ENCODE measurements at places on chromosomes 16 and 17.

DNA sequence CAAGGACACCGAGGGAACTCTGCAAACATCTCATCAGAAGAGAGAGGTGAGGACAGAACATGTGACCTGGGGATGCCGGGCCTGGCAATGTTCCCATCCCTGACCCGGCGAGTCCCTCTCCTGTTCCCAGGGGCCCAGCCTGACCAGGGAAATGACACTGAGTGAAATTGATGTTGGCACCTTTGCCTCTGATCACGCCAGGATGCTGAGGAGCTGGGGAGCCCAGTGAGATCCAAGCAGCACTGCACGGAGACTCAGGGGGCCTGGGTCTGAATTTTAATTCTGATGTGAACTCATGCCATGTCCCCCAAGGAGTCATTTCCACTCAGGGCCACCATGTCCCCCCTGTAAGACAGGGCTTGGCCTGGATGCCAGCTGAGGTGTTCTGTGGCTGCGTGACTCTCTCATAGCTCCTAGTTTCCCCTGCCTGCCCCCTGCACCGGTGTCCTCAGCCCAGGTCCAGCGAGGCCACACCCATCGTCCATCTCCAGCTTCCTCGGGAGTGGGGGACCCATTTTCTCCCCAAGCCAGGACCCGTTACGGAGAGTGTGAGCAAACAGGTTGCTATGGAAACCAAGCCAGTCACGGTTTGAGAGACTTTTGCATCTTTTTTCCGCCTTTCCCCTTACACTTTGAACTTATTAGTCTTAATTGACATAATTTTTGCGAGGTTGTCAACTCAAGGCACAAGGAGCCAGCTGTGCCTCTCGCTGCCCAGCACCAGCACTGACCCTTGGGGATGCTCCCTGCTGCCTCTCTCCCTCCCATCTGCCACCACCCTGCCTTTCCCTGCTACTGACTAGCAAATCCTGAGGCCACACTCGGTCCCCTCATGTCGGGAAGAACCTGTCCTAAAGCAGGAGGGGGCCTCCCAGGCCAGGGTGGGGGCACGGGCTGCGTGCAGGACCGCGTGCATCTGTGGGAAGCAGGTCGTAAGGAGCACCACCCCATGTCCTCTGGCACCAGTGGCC, 150.0 kb downstream of the SDK2 start:
- DNase-seq, result no peak

DNA sequence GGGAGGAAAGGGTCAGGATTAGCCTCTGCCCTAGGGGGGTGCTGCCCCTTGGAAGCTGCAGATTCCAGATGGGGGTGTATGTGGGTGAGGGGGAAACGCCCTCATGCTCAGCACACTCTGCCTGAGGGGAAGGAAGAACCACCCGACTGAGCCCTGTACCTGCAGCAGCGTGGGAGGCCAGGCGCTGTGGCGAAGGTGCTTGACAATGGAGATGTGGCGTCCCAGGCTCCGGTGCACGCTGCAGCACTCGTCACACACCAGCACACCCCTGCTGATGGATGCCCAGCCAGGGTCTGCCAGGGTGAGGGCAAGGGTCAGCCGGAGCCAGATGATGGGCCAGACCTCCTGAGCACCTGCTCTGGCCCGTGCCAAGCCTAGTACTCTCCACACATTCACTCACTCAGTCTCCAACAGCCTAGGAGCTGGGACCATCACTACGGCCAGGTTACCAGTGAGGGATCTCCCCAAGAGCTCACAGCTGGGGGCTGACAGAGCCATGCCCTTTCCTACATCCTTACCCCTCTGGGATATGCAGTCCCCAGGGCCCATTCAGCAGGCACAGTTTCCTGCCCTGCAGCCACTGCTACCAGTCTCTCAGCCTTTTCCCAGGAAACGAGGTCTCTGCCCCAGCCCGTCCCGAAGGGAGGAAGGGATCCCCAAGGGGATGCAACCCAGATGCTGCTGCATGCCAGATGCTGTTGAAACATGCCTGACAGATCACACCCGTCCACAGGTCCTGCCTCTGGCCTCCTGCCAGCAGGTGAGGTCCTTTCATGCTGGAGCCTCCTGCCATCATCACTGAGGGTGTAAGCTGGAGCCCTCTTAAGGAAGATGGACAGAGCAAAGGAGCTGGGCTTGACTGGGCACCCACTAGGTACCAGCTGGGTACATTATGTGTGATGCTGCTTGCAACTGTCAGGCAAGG, 5.9 kb downstream of the GIT1 start:
- no peak for DNase-seq

- no peak for DNase-seq
Measured at GRCh38 chr16:78902321-78902720, 698.2 kb downstream of the MAF start.

DNA sequence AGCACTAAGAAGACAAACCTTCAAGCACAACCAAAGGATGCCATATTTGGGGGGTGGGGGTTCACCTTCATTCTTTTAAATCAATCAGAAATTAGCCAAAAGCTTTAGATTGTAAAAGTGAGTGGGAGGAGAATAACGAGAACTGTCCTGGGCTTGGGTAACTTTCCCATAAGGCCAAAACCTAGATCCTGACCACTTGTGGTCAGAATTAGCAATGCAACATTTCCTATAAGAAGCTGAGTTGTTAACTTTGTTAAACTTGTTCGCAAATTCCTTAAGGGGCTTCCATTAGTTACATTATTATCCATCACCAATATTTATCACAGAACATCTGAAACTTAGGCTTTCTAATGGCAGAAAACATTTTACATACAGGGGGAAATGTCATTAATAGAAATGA, 25.1 kb downstream of the STAT5B start:
- DNase-seq, result no peak

- no peak for DNase-seq
Measured at GRCh38 chr17:49388290-49388640, 26.2 kb upstream of the ZNF652 start.

DNA sequence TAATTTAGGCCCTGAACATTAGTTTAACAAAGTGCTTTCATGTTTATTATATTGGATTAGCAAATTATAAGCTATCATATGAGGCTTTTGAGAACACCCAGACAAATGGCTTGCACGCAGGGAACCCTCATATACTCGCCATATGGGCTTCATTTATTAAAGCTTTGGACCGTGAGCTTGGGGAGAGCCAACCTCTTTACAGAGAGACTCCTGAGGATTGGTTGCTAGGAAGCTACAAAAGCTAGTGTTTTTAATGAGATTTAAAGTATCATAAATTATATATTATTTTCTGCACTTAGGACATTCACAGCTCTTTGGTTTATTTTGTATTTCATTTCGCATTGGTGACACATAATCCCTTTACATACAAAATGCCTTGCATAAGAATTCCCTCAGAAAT, 193.8 kb upstream of the TOX3 start:
- no peak for DNase-seq

DNA sequence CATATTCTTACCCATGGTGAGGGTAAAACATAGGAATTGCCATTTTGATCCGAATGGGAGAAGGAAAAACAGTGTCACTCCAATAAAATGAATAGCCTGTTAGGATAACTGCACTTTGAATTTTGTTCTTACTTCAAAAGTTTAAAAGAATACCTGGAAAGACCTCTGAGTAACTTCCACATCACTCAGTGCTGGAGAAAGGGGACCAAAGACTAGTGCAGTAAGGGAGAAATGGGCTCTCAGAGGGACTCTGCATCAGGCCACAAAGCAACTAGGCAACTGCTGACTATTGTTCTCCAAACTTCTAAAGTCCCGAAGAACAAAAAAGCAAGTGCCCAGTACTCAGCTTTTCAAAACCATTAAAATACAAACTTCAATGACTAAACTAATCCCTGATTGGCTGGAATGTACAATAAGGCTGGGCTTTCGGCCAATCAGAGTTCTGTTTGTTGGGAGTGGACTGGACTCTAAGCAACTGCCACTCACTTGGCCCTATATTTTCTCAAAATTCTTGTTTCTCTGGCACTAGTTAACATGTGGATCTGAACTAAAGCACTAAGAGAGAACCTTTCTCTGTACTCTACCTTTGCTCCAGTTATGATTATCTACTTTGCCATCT, 6.2 kb downstream of the DNAJC7 start:
- no peak for DNase-seq

DNA sequence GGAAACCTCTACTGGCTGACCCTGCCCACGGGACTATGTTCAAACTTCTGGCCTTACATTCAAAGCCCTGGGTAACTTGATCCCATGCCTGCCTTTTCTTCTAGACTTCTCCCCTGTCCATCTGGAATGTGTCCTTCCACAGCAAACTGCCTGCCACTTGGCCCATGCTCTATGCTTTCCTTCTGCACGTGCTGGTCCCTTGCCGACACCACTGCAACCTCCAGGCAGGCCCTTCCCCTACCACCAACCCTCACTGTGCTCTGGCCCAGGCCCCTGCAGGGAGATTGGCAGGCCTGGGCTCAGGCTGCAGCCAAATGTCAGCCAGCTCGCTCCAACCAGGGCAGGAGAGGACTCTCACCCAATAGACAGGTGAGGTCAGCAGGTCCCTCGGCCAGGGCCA, 11.0 kb downstream of the HSD11B2 start:
- no peak for DNase-seq

DNA sequence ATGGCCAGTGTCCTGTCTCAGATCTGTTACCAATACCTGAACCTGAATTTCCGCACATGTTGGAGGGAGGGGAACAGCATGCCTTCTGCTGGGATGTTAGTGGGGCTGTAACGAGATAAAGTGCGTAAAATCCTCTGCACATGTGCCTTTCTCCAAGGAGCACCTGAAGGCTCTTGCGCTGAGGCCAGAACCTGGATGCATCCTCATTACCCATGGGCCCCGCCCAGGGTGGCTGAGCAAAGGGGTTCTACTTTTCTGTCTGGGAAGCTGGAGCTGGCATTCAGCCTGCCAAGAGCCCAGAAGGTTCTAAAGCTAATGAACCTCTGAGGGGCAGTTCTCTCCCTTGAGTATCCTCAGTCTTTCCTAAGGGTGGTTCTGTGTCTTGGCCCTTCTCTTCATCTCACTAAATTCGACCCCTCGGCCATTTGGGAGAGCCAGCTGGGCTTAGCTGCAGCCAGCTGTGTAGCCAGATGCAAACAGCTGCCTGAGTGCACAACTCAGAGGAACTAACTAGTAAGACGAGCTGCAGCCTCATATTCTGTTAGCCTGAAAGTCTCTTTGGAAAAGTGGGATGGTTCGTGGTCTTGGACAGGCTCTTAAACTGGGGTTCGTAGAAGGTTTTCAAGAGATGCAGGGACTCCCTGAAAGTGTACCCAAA, 2.5 kb downstream of the ITGA3 start:
- DNase-seq, result no peak

DNA sequence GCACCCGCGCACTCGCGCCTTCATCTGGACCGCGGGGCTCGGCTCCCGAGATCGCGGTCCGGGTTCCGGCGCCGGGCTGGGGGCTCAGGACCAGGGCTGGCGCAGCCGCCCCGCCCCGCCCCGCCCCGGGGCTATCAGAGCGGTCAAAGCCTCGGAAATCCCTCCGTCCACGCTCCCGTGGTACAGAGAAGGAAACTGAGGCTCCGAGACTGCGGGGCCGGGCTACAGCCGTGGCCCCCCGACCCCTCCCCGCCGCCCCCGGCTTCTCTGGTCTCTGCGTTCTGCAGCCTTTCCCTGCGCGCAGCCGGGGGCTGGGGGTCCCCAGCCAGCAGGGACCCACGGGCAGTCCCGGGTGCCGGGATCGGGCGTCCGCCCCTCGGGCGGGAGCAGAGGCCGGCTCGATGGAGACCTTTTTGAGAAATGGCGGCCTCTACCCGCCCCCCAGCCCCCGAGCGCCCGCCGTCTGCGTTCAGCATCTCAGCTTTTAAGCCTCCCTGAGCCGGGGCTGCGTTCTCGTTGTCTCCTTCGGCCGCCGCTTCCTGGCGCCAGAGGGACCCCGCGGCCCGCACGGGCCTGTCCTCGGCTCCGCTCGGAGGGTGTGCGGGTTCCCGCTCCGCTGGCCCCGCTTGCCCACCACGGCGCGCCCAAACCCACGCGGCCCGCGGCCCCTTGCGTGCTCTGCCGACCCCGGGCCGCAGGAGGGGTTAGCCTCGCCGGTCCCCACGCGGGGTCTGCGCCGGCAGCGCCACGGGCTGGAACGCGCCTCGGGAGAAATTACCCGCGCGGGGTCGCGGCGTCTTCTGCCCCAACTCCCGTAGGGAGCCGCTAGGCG, 1.5 kb upstream of the NPTX1 start:
- no peak for DNase-seq

DNA sequence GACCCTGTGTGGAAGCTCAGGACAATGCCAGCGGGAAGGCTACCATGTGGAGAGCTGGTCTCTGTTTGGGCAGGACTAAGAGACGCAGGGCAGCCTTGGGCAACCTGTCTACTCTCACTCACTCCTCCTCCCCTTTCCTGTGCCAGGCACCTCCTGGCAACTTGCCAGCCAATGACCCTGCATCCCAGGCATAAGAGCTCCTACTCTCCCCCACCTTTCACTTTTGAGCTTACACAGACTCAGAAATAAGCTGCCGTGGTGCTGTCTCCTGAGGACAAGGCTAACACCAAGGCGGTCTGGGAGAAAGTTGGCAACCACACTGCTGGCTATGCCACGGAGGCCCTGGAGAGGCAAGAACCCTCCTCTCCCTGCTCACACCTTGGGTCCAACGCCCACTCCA, 2.6 kb downstream of the HBM start:
- DNase-seq, result no peak

DNA sequence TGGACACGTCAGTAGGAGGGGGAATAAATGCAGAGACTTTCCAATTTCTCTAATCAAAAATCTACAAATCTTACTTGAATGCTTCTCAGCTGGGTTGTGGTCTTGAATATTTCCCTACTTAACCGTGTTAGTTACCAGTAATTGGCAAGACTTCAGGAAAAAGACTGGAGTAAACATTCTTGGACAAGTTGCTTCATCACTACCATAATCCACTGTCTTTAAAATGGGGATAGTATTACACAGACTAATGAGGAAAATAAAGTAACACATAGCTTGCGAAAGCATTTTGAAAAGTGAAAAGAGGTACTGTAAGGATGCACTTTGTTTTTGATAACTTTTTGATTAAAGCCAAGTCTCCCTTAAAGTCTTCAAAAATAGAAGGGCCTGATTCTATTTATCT, 18.4 kb downstream of the MYH1 start:
- DNase-seq, result no peak

DNA sequence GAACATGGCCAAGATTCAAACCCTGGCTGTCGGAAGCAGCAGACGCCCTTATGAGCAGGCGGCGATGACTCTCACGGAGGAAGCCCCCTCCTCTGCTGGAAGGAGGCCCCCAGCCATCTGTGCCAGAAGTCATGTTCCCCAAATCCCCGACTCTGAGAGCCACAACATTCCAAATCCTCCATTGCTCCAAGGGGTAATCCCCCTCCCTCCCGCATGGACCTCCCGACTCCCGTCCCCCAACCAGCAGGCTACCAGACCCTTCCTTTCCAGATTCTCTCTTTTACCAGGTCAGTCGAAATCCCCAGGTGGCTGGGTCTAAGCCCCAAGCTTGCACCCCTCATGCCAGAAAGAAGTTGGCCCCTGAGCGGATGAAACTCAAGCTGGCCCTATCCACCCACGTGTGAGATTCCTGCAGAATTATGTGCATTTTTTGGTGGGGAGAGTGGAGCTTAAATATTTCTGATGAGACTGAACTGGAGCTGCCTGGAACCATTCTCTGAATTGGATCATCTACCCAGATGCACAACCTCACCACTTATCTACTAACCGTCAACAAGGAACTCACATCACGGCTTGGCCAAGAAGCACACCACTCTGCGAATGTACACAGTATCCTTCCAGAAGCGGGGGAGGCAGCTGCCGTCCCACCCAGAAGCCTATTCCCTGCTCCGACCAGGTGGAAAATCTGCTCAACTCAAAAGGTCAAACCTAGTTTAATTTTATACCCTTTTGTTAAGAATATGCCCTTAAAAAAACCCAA, 283.5 kb downstream of the C16orf95 start:
- DNase-seq, result no peak

GRCh38 chr17:8799570-8800212, 526 bp upstream of the MFSD6L start:
- DNase-seq, result no peak

Measured in AG04450 (cell line).